ENCODE measurements at places on chromosomes 2 and 18. TPM values are rescaled to one million over a fixed set of nuclear protein-coding genes. Genes with fewer than 3 reads are reported as not detected.

DNA sequence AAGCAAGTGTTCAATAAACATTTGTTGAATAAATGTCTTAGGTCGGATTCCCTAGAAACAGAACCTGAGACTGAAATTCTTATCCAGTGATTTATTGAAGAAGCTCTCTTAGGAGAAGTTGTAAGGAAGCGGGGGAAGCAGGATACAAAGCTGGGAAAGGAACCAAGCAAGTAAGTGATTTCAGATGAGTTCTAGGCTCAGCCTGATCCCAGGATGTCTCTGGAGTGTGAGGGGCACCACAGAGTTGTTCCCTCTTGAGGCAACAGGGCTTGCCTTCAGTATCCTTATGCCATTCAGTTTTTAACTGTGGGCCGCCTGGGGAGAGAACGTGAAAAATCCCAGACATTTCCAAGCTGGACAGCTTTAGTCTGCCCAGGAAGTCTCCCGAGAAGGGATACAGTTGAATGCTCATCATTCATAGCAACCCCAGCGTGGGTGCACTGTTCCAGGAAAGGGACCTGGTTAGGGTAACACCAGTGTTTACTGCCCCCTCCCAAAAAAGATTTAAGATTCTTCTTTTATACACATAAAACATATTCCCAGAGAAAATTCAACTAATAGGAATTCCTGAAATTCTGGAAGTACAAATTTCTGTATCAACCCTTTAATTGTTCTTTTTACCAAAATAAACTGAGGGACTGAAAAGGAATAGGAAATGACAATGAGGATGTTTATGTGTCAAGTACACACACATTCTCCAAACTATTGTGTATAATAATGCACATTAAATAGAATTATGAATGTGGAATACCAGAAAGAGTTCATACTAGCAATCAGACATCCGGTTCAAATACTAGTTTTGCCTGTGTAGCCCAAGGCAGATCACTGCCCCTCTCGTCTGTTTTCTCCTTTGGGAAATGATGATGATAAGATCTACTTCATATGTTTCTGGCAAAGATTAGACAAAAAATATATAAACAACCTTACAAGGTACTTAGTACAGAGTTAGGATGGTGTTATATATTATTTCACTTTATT lies 592.1 kb upstream of the CDH2 start:
- no peak for DNase-seq

- DNase-seq, result no peak
Measured at GRCh38 chr2:177422271-177422670, 29.7 kb downstream of the AGPS start.

DNA sequence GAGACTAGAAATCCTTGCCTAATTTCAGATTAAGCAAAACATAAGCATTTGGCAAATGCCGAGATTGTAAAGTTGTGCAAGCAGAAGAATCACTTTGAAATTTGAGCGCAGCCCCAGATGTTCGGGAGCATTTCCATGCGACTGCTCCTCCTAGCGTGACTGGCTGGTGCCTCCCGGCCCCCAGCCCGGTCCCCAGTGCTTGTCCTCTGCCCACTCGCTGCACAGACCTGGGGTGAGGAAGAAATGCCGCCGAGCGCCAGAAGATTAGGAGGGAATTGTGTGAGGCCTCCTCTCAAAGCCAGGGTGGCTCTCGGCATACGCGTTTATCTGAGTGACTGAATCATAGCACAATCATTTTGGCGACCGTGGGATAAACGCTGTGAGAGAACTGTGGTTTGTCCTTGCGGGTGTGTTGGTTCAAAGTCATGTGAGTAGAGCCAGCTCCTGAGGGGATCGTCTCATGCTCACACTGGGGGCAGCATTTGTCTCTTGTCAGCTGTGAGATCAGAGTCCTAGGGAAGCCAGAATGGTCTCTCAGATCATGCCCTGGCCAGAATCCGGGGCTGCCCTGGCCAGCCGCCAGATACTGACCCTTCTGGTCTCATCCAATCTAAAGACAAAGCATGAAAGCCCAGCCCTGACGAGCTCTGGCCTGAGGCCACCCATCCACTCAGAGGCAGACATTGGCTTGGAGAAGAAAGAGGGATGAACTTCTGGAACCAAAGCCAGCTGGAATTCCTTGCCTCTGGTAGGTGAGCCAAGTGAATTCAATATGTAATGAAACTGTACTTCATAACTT lies 189.3 kb downstream of the SH3RF3 start:
- no peak for DNase-seq

- no peak for DNase-seq
Measured at GRCh38 chr18:76260941-76261472, 234.0 kb downstream of the ZNF516 start.

Gene KLHL30
- 0.26 TPM for total RNA-seq

DNA sequence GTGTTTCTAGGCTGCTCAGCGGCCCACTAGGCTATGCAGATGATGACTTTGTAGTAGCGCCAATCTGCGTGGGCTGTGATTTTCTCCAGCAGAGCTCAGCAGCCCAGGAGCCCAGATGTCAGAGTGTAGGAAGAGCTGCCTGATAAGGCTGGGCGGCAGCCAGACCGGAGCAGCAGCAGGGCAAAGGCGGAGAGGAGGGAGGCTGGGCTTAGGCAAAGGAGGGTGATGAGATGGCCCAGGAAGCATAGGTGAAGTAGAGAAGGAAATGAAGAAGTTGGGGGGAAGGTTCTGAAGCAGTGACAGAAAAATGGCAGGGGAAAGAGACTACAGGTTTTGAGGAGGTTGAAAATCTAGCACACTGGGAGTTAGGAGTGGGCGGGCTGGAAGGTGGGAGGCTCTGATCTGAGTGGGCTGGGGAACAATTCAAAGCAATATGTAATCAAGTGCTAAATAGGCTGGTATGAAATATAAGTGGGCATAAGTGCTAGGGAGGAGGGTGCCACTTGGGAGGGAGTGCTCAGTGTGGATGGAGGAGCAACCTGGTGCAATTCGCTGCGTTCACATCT lies 50.6 kb upstream of the STPG4 start:
- no peak for DNase-seq

Gene STARD6
- total RNA-seq, result not detected

GRCh38 chr2:10309286-10309685 lies 6.6 kb downstream of the HPCAL1 start:
- DNase-seq, result no peak

- DNase-seq, result no peak
Measured at GRCh38 chr18:23337599-23338444, 115.3 kb upstream of the RIOK3 start.

- no peak for DNase-seq
Measured at GRCh38 chr18:46283895-46284295, 179.7 kb downstream of the HAUS1 start.

Gene G6PC2
- not detected for total RNA-seq

DNA sequence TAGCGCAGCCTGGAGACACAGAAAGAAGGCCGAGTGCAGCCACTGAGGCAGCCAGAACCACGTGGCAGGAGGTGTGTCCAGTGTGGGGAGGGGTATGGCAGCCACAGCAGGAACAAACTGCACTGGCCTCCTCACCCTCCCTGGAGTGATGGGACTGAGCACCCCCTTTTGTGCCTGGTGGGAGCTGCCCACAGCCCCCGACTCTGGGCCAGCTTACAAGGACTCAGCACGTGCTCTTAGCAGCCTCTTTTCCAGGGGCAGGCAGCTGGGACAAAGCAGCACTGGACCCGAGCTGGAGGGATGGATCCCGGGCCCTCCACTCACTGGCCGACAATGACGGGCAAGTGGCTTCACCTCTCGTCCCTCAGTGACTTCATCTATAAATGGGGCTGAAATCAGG lies 5.2 kb upstream of the KLF11 start:
- no peak for DNase-seq

Gene SNORC
- 4.3 TPM for total RNA-seq

- DNase-seq, result no peak
Measured at GRCh38 chr18:28728891-28729290, 552.0 kb upstream of the CDH2 start.

DNA sequence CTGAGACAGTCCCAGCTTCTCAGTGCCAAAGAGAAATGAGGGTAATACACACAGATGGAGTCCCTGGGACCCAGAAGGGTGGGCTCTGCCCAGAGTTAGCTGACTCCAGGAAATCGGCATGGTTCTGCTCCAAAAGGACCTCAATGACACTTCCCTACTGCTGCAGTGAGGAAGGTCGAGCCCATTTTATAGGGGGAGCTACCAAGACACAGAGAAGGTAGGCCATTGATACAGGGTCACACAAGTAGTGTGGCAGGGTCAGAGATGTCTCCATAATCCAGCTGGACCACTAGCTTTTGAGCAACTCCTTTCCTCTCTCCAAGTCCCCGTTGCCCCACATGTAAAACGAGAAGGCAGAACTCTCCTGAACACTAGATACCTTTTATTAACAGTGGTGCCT lies 276.9 kb downstream of the MYCN start:
- no peak for DNase-seq

DNA sequence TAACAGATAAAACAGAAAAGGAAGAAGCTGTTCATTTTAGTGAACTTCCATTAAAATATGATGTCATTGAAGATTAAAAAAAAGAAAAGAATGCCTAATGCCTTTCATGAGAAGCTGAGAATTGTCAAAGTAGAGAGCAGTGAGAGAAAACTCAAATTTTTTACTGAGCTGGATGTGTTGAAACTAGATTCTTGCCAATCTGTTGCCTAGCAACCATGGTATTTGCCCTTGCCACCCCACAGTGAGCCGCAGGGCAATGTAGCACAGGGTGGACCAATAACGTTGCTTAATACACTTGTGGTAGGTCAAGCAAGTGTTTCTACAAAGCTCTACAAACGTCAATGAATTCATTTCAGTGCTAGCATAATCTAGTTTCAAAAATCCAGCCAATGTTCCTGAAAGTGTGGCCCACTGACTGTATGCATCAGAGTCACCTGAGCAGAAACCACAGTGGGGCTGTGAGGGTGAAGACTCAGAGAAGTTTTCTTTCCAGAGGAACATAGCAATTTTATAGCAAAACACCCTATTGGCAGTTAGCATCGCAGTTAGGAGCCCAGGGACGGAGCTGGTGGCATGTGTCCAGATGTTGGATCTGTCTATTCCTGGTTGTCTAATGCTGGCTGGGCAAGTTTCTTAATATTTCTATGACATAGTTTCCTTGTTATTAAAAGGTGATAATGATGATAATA lies 132.2 kb downstream of the DOCK10 start:
- no peak for DNase-seq

- no peak for DNase-seq
Measured at GRCh38 chr2:18551623-18552022, 8.8 kb downstream of the RDH14 start.

DNA sequence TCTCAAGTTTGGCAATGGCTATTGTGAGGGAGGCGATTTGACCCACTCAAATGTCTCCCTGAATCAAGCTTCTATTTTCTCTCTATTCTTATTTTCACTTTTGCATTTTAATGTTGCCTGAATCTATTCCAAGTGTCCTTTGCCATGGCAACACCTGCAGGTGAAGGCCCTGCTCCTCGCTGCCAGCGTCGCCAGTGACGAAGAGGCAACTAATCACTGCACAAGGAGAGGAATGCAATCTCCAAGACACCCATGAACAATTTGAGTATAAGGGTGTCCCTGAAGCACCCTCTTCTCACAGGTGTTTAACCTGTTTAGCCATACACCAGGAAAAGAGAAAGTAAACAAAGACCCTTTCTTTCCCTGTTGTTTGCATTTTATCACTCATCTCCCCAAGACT lies 165.6 kb upstream of the VRK2 start:
- no peak for DNase-seq

- DNase-seq, result no peak
Measured at GRCh38 chr2:240981280-240981679, 17.1 kb upstream of the SNED1 start.

GRCh38 chr2:60023256-60023985 lies 530.0 kb downstream of the BCL11A start:
- no peak for DNase-seq

DNA sequence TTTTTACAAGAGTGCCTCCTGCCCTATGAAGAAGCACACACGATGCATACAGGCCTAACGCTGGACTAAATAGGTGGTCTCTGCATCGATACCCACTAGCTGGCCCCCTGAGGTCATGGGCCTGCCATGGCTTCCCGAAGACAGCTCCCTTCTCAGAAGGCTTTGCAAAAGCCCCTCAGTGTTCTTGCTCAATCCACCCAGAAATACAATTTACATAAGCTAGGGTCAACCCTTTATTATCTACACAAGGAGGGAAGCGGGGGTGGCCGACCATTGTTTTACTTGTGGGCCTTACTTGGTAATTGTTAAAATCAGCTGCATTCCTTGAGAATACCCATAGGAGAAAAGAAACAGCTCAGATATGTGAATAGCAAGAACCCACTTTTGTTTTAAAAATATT lies 28.5 kb downstream of the UXS1 start:
- no peak for DNase-seq

DNA sequence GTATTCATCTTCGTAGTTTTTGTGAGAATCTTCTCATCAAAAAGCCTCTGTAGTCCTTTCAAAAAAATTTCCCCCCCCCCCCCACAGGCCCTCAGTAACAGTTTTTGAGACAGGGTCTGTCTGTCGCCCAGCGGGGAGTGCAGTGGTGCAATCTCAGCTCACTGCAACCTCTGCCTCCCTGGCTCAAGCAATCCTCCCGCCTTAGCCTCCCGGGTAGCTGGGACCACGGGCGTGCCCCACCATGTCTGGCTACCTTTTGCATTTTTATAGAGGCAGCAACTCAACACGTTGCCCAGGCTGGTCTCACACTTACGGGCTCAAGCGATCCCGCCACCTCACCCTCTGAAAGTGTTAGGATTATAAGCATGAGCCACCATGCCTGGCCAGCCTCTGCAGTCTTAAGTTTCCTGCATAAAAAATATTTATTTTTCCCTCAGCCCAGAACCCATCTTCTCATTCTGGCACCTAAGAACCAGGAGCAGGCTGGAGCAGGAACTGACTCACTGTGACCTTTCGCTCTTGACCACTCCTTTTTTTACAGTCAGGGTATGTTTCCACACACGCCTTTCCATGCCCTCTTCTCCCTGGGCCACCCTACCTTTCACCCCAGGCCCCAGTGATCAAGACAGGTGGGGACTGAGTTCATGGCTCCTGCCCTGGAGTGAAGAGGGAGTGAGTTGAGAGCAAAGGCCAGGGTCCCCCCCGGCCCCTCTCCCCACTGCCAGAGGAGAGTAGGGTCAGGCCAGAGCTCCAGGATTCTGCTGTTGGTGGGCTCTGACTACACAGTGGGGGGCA lies 32.5 kb upstream of the NT5DC4 start:
- no peak for DNase-seq

Gene TMEM169
- total RNA-seq, result 1.1 TPM

GRCh38 chr2:208375491-208376068 lies 31.0 kb upstream of the PTH2R start:
- no peak for DNase-seq

Gene CLEC4F
- not detected for total RNA-seq

- no peak for DNase-seq
Measured at GRCh38 chr2:228624733-228625132, 443.2 kb upstream of the SPHKAP start.

GRCh38 chr2:69616755-69617154 lies 26.8 kb downstream of the AAK1 start:
- DNase-seq, result no peak

GRCh38 chr2:76268902-76269620 lies 558.3 kb upstream of the GCFC2 start:
- DNase-seq, result no peak

All from Caco-2 (cell line).